ENCODE measurements at places on chromosomes 11 and 22.

- DNase-seq, result no peak
Measured at GRCh38 chr11:76752321-76753143, 30.6 kb upstream of the TSKU start.

- DNase-seq, result no peak
Measured at GRCh38 chr11:67651976-67652781, 1.6 kb upstream of the ACY3 start.

DNA sequence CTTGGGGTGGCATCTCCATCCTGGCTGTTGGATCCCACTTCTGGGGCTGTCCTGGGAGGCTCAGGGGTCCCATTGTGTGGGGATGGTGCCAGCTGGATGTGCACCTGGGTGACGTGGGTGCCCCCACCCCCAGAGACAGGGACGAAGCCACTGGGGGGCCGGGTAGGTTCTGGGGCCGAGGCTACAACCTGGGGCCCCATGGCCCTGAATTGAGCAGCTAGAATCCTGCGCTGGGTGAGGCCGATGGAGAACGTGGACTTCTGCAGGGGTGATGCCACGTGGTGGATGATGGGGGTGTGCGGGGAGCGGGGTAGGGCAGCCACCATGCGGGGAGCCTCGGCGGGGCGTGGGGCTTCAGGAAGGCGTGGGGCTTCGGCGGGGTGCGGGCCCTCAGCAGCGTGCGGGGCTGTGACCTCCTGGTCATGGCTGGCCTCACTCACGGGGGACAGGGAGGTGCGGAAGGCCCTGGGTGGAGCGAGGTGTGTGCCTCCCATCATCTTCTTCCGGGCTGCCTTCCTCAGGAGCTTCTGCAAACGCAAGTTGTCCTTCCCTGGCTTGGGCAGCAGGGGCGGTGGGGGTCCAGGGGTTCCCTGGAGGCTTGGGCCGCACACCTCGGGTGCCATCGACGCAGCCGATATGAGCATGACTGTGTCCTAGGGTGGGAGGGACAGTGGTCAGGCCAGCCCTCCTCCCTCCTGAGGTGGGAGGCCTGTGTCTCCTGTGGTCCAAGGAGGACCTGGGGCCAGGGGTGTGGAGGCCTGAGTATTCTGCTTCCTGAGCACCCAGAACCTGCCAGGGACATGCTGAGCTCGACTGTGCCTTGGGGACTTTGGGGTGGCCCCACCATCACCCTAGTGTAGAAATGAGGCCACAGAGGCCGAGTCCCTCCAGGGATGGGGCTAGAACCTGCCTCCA is 1.5 kb downstream of the PRR33 start:
- no peak for DNase-seq

GRCh38 chr11:33855500-33855899 is 36.4 kb downstream of the LMO2 start:
- no peak for DNase-seq

DNA sequence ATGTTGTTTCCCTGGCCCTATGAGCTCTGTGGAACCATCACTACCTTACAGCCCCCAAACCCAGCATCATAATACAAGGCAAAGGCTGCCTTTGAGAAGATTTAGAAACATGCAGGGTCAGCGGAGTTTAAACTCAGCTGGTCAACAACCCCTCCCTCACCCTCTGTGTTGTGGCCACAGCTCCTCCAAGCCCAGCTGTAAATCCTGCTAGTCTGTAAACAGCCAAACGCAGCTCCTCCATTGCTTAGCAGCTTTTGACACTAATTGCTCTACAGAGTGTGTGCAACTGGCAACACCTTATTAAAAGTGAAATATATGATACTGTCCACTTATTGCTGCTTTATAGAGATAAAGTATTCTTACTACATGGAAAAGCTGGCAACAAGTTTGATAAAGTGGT is 29.1 kb downstream of the OPCML start:
- DNase-seq, result no peak

DNA sequence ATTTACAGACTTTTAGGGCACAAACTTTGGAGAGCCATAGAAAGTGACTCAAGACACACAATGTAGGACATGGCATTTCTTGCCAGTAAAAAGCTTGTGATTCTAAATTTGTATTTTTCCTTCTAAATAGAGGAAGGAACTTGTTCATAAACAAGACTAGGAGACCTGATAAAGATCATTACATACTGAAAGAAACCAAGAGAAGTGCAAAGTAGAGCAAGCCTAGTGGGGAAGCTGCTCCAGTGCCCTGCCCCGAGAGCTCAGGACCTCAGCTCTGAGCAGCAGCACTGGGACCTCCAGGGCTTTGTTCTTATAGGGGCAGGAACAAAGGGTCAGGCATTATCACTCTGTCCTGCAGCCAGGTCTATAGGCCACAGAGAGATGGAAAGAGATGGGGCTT is 7.2 kb downstream of the IRAG1 start:
- no peak for DNase-seq

GRCh38 chr11:93869830-93870229 is 19.4 kb upstream of the VSTM5 start:
- no peak for DNase-seq

DNA sequence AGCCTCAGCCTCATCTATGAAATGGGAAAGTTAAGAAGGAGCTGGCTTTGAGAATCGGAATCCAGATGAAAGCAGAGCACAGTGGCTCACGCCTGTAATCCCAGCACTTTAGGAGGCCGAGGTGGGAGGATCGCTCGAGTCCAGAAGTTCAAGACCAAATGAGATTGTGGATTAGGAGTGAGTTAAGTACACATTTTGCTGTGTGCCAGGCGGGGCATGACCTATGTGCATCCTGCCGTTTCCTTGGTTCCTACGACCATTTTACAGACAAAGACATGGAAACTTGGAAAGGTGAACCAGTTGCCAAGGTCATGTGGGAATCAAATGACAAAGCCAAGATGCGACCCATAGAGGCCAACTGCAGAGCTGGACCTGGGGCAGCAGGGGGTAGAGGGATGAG is 4.2 kb downstream of the PLA2G3 start:
- no peak for DNase-seq

DNA sequence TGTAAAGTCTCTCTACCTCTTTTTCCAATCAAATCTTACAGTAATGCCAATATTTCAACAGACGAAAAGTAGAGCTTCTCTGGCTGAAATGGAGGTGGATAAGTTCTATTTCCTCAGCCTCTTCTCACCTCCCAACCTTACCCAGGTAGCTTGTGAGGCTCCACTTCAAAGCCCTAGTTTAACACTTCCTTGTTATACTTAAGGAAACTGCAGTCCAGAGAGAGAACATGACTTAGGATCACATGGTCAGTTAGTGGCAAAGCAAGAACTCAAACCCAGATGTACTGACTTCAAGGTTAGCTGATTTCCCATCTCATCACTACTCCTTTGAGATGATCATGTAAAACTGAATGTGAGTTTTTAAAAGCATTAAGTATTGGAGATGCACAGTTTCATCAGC is 32.5 kb downstream of the PAK1 start:
- no peak for DNase-seq

DNA sequence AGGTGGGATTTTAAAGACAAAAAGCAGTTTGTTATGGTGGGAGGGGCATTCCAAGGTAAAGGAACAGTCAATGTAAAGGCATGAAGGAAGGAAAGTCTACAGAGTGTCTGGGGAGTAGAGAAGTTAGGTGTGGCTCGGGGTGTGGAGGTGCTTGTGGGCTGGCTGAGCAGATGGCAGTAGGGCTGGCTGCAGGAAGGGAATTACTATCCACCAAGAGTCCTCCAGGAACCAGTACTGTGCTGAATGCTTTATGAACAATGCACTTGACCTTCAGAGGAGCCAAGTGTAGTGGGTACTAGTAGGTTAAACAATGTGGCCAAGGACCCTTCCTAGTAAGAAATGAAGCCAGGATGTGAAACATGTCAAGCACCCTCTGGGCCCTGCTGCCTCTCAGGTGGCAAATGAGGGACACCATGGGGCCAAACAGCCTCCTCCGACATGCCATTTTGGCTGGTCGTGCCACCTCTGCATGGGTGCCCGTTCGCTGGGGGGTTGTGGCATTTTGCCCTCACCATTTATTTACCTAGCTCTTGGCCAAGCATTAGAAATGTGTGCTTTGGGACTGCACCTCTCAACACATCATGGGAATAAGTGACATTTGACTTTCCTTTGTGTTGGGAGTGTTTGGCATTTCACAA is 123.6 kb upstream of the TENM4 start:
- no peak for DNase-seq

DNA sequence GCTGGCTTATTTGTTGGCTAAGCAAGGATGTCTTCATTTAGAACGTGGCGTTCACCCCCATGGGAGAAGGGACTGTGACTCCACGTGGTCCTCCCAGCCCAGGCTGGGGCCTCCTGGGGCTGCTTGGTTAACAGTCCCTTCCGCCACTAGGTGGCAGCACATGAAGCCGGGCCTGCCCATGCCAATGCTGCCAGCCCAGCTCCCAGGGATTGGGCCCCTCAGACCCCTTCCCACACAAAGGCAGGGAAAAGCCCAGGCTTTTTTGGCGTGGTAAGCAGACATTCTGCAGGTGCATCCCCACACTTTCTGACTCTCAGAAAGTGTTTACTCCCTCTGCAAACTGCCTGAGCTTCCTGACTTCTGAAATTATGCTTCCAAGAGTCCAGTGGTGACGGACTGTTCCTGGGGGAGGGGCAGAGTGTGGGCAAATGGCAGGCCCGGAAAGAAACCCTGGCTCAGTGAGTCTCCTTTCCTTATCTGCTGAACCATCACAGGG is 3.1 kb downstream of the CBX6 start:
- DNase-seq, result no peak

GRCh38 chr22:27159716-27160295 is 502.4 kb downstream of the MIAT start:
- no peak for DNase-seq

GRCh38 chr11:85582111-85582510 is 45.0 kb downstream of the DLG2 start:
- no peak for DNase-seq

DNA sequence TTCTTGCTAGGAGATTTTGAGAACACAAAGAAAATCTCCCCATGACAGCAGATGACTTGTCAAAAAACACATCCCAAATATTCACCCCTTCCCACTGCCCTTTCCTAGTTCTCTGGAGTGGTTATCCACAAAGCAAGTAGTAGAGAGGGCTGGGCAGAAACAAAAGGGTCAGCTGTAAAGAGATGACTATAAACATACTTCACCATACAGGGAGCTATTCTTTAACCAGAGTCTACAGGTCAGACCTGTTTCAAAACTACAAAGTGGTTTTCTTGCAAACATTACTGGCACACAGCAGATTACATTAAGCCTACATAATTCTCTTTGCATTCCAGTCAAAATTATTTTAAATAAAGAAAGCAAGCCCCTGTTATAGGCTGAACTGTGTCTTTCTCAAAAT is 47.7 kb upstream of the NFRKB start:
- no peak for DNase-seq

DNA sequence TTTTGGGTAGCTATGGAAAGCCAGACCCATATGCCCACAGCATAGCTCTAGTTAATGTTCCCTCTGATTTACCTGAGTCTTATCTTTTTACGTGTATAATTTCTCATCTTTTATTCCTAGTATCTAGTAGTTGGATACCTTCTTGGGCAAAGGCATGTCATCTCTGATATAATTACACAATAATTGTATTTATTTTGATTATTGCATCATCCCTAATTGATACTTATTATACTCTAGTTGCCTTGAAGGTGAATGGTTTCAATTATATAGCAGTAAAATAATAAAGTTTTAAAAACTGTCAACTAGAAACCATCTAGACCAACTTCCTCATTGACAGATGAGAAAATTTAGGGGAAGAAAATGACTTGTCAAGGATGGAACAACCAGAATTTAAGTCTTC is 347.3 kb downstream of the SOX6 start:
- no peak for DNase-seq

DNA sequence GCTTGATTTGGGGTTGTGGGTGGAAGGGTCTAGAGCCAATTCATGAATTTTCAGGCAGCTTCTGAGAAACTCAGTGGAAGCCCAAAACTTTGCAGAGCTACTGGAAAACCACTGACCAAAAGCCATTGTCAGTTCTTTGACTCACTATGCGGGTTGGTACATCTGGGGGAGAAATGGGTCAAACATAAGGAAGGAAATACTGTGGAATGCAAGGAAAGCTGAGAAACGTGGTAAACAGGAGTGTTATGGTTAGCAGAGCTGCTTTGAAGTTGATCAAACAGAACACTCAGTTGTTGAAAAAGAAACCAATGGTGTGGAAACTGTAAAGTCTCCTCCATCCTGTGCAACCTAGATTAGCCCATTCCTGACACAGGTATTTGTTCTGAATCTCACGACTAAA is 6.3 kb upstream of the ABTB2 start:
- DNase-seq, result no peak

DNA sequence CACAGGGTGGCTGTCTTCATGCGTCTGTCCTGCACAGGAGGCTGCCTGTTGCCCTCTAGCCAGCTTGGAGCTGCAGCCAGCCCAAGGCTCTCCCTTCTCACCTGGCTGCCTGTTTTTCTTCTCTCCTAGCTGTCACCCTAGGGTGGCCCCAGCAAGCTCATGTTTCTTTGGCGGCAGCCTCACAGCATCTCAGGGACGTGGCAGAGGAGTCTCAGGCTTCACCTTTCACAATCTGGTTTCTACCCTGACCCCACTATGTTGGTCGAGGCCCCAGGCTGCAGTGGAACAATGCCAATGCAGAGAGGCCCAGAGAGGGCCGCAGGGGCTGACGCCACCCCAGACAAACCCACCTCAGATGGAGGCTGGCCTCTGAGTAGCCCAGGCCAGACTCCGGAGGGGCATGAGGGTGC is 2.5 kb upstream of the CLDN5 start:
- DNase-seq, result no peak

- DNase-seq, result peak; percentile 68
Measured at GRCh38 chr11:111303461-111303860, 5.1 kb downstream of the POU2AF3 start.

DNA sequence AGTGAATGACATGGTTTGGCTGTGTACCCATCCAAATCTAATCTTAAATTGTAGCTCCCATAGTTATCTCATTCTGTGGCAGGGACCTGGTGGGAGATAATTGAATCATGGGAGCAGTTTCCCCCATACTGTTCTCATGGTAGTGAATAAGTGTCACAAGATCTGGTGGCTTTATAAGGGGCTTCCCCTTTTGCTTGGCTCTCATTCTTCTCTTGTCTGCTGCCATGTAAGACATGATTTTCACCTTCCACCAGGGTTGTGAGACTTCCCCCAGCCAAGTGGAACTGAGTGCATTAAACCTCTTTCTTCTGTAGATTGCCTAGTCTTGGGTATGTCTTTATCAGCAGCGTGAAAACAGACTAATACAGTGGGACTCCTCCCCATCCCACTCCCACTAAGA is 11.1 kb downstream of the OR5A2 start:
- DNase-seq, result no peak

- DNase-seq, result no peak
Measured at GRCh38 chr22:24146791-24147353, 34.4 kb upstream of the SUSD2 start.

- DNase-seq, result peak; percentile 22
Measured at GRCh38 chr11:62664405-62665074, 470 bp downstream of the C11orf98 start.

GRCh38 chr22:29748248-29748893 is 18.4 kb downstream of the ZMAT5 start:
- no peak for DNase-seq

DNA sequence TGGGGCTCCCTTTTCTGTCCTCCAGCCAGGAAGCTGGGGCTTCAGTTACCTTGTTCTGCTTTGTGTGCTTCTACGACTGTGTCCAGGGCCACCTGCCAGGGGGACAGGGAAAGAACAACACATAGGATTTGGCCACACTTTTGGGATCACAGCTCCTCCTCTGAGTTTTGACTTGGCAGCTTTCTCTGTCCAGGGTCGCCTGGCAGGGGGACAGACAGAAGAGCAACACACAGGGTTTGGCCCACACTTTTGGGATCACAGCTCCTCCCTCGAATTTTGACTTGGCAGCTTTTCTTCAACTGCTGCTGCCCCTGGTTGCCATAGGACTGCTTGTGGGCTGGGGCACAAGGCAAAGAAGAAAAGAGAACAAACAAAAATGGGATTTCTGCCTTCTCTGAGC is 19.1 kb downstream of the INCENP start:
- no peak for DNase-seq
